ENCODE measurements at places on chromosomes 3 and 15.

DNA sequence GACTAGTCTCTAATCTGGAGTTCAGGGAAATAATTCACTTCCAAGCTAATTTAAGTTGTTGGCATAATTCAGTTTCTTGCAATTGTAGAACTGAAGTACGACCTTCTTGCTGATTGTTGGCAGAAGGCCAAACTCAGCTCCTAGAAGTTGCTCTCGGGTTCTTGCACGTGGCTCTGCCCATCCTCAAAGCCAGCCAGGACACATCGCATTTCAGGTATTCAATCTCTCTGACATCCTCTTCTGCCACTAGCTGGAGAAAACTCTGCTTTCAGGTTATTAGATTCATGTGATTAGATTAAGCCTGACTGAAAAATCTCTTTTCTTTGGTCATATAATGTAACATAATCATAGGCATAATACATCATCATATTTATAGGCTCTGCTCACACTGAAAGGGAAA lies 362.0 kb downstream of the ZPLD1 start:
- DNase-seq = no peak

DNA sequence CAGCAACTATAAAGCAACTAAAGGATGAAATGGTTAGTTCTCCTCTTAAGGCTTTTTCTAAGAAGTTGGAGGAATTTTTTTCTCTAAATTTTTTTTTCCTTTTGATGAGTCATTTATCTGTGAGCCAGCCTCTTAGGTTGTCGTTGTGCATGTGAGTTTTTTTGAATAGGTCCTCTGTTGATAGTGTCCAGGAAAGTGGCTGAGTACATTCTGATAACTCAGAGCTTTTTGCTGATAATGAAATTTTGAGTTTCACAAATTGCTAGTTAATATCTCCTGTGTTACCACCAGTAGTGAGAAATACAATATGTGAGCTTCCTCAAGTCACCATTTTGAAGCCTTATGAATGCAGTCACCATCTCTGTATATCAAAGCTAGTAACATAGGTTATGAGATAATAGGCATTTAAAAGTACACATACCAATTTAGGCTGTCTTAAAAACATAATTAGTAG lies 7.1 kb upstream of the LXN start:
- DNase-seq = no peak

- DNase-seq = no peak
Observed at GRCh38 chr15:30859091-30859874, 44.4 kb upstream of the FAN1 start.

- no peak for DNase-seq
Observed at GRCh38 chr3:120399372-120399771, 50.2 kb upstream of the LRRC58 start.

GRCh38 chr3:168260859-168261258 lies 165.1 kb upstream of the GOLIM4 start:
- DNase-seq = no peak

DNA sequence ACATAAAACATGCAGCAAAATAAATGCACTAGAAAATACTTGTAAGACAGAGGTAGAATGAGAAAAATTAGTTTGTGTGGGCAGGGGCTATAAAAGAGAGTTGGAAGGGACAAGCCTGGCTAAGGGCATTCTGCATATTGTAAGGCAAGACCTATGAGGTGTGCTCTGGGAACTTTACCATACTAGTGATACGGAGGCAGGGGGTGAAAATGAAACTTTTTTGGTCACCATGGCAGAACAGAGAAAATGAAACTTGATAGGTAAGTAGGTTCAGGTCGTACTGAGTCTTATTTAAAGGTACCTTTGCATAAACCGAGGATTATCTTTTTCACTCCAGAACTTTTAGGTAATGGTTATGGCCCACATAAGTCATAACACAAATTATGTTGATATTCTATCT lies 74.7 kb upstream of the ACKR4 start:
- DNase-seq = no peak

DNA sequence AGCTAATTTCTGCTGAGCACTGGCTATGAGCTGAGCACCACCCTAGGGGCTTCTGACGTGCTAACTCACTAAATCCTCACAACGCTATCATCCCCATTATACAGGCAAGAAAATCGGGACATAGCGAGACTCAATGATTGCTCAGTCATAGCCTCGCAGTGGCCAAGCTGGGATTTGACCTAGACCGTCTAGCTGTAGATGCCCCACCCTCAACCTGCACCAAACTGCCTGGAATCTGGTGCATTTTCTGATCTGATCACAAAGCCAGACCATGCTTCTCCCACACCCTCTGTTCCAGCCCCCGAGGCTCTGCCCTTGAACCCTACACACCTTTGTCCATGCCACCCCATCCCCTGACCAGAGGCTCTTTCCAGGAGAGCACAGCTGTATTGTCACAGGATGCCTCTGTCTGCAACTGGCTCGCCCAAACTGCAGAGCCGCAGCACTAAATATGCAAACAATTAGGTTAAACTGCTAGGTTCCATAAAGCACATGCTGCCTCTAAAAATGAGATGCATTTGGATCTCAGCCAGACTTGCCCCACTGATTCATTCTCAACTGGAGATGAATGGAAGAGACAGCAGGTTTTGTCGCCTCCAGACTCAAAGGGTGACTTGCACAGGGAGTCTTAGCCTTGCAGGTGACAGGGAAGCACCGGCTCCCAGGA lies 95.2 kb downstream of the NUP210 start:
- no peak for DNase-seq

DNA sequence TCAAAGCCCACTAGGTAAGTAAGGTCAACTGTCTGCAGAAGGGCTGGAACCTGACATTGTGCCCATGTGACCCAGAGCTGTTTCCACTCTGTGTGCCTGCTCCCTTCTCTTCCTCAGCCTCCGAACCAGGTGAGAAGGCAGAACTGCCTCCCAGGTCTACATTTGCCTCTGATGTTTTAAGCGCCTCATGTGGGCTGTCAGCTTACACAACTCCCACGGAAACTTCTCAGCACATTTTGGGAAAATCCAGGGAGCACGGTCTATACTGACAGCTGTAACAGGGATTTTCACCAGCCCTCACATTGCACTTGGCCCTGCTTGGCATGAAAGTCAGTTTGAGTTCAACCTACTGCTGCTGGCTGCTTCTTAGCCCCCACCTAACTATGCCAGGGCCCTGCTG lies 46.9 kb upstream of the SLC24A5 start:
- DNase-seq = no peak

- no peak for DNase-seq
Observed at GRCh38 chr3:127764841-127765362, 57.4 kb downstream of the MGLL start.

DNA sequence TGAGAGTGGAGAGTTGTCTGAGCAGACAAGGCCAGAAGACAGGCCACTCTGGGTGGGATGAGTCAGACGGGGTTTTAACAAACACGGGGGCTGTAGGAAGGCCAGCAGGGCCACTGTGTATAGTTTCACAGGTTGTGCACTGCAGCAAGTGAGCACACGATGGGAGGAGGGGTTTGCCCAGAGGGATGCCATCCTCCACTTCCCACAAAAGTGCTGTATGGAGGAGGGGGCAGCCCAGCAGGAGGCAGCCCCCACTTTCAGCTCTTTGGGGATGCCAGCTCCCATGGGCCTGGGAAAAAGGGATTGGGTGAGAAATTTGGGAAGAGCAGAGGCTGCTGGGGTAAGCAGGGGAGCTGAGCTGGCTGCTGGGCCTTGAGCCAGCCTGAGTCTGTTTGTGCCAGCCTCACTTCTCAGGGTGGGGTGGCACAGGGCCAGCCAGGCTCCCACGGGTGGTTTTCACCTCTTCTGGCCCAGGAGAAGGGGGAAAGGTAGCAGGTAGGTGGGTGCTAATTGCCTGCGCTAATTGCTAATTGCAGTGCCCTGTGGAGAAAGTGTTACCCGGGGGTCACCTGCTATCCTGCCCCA lies 6.7 kb downstream of the ZBTB47 start:
- no peak for DNase-seq

GRCh38 chr3:50187750-50188149 lies 3.7 kb upstream of the GNAT1 start:
- no peak for DNase-seq

- no peak for DNase-seq
Observed at GRCh38 chr3:13769422-13769821, 110.4 kb downstream of the WNT7A start.
